Activated CD4-positive, alpha-beta memory T cell treated with anti-CD3 and anti-CD28 coated beads for 36 hours (primary cell): ENCODE measurements at places on chromosomes 11 and 22.

- no peak for DNase-seq
Observed at GRCh38 chr22:44380756-44381486, 68.2 kb upstream of the SHISAL1 start.

DNA sequence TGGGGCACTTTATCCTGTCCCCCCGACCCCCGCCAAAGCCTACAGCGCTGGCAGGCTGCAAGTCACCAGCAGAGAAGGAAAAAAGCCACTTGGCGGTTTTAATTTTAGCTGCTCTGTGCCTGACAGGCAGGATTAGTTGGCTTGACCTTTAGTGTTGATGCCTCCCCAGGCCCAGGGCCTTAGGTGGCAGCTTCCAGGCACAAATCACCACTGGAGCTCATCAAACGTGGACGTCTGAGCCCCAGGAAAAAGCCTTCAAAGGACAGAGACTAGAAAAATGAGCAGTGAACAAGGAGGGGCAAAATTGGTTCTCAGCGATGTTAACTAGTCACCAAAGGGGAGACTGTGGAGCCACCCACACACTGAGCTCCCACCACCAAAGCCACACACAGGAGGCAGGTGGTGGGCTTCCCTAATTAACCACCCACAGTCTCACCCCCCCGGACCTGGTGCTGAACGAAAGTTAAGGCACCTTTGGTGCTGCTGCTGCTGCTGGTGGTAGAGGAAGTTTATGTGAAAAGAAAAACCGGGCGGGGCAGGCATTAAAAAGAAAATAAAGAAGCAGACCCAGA lies 4.4 kb upstream of the PYGM start:
- DNase-seq = peak; percentile 50

DNA sequence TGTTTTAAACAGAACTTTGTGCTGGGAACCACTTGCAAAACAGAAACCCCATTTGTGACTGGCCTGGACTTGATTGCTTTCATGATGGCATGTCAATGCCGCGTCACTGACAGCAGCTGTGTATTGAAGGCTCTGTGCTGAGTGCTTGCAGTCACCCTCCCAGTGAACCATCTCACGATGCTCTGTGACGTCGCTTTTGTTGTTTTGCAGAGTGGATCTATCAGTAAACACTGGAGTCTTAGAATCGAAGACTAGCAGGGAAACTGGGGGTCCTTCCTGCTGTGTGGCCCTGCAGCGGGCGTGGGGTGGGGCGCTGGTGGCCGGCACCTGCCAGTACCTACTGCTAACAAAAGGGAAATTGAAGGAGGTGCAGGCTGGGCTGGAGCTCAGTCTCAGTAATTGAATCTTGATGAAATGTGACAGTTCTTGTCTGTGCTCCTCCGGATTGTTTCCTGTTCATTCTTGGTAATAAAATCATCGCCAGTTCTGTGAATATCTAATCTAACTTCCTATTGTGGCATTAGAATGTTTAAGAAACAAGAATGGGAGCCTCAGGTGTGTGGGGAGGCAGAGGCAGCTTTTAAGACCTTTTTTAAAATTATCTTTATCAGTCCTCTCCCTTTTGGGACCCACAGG lies 50.5 kb upstream of the PARVG start:
- no peak for DNase-seq

DNA sequence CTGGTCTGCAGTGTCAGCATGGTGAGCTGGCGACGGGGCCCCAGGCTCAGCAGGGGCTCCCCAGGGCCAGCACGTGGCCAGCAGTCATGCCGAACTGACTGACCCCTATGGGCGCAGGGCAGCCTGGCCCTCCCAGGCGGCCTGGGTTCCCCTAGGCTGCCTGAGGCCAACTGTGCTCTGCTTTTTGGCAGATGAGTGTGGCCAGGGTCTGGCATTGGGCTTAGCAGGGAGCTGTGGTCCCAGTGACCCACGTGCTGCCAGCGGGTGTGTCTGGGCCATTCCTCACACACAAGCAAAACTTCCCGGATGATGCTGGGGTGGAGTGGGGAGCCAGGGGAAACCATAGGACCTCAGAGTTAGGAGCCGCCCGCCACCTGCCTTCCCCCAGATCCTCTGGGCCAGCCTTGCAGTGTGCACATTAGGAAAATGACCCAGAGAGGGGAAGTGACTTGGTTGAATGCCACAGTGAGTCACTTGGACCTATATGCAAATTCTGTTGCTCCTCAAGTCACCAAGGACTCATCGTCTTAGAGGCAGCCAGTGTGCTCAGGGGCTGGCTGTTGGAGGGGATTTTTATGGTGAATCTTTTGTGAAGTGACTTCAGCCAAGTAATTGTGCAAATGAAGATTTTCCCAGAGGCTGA lies 6.5 kb downstream of the ADORA2A start:
- peak; percentile 81 for DNase-seq

GRCh38 chr22:45948081-45948648 lies 28.8 kb downstream of the WNT7B start:
- no peak for DNase-seq

- peak; percentile 88 for DNase-seq
Observed at GRCh38 chr22:19576460-19577421, 52.5 kb upstream of the CLDN5 start.

DNA sequence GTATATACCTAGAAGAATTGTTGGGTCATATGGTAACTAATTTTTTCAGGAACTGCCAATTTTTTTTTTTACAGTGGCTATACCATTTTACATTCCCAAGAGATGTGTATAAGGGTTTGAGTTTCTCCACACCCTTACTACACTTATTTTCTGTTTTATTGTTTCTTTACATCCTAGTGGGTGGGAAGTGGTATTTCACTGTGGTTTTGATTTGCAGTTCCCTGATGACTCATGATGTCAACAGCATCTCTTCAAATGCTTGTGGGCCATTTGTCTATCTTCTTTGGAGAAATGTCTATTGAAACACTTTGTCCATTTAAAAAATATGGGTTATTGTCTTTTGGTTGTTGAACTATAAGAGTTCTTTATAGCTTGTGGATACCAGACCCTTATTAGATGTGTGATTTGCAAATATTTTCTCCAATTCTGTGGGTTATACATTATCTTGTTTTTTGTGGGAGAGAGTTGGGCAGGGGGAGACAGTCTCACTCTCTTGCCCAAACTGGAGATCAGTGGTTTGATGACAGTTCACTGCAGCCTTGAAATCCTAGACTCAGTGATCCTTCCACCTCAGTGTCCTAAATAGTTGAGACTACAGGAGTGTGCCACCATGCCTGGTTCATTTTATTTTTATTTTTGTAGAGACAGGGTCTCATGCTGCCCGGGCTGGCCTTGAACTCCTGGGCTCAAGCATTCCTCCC lies 30.3 kb upstream of the PISD start:
- DNase-seq = no peak

- no peak for DNase-seq
Observed at GRCh38 chr11:70640408-70640807, 242.1 kb downstream of the CTTN start.

GRCh38 chr11:61787928-61788491 lies 4.4 kb downstream of the TMEM258 start:
- DNase-seq = peak; percentile 23

- DNase-seq = no peak
Observed at GRCh38 chr11:89498845-89499448, 7.8 kb upstream of the NOX4 start.
